CD14-positive monocyte (primary cell): ENCODE measurements at places on chromosomes 7 and 10. TPM values are rescaled to one million over a fixed set of nuclear protein-coding genes. Genes with fewer than 3 reads are reported as not detected.

Gene NAT16
- polyA plus RNA-seq, result not detected

Gene NPC1L1
- polyA plus RNA-seq, result 0.01 and 0.04 TPM in 2 replicates

Gene ITIH5
- polyA plus RNA-seq, result not detected

Gene MEIG1
- not detected for polyA plus RNA-seq

Gene GCK
- polyA plus RNA-seq, result not detected in 2 replicates

Gene EPDR1
- 1.2 TPM for polyA plus RNA-seq

Gene MAGI2
- 0.11 TPM for polyA plus RNA-seq

DNA sequence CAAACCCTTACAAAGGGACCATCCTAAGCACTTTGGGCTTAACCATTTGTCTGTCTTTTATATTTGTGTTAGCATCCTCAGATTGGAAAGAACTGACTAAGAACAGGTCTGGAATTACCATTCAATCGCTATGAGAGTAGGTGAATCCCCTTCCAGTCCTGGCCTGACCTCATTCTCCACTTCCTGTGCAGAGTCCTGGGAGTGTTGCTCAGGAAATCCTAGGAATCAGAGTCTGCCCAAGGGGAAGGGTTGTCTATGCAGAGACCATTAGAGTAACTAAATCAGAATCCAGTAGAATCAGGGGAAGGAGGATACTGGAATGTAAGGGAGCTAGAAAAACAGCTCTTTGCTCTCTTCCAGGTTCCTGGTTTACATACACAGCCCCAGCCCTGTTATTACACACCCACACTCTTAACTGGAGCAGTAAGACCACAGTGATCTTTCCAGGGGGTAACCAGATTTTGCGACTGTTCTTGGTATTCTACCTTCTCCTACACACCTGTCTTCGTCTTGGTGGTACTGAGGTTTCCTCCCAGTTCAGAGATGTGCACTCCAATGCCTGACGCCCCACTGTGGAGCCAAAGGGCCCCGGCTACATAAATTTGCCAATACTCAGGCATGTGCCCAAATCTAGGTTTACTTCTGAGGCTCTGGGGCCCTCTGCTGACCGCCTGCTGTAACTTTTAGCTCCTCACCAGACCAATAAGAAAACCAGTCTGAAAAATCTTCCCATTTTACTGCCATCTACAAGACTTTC lies 103.7 kb downstream of the RNF216 start:
- H3K27me3 ChIP-seq, result no peaks in the 10 kb centered on the region
- peaks cover 64% of the 10 kb centered on the region for H3K4me1 ChIP-seq
- no peaks in the 10 kb centered on the region for H3K36me3 ChIP-seq
- DNase-seq, result peak; percentile 77
- peak overlapping the region; percentile 88 for H3K27ac ChIP-seq

DNA sequence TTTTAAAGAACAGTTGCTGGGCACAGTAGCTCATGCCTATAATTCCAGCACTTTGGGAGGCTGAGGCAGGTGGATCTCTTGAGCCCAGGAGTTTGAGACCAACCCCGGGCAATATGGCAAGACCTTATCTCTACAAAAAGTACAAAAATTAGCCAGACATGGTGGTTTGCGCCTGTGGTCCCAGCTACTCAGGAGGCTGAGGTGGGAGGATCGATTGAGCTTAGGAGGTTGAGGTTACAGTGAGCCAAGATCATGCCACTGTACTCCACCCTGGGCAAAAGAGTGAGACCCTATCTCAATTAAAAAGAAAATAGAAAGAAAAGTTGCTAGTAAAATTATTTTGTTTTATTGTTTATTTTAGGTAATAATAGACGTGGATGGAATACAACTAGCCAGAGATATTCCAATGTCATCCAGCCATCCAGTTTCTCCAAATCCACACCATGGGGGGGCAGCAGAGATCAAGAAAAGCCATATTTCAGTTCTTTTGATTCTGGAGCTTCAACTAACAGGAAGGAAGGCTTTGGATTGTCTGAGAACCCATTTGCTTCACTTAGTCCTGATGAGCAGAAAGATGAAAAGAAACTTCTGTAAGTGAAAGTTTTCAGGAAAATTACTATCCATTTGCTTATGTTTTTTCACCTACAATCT lies 3.0 kb downstream of the NUP42 start:
- no peak overlapping the region for H3K4me3 ChIP-seq
- peaks cover 21% of the 10 kb centered on the region for H3K4me1 ChIP-seq
- H3K27ac ChIP-seq, result no peak overlapping the region
- no peaks in the 10 kb centered on the region for H3K27me3 ChIP-seq

GRCh38 chr10:43196131-43196980 lies 58.1 kb downstream of the CSGALNACT2 start:
- no peak overlapping the region for H3K4me3 ChIP-seq
- no peaks in the 10 kb centered on the region for H3K27me3 ChIP-seq
- no peak overlapping the region for H3K27ac ChIP-seq
- DNase-seq, result no peak
- H3K36me3 ChIP-seq, result no peaks in the 10 kb centered on the region
- H3K4me1 ChIP-seq, result peaks cover under 1% of the 10 kb centered on the region

DNA sequence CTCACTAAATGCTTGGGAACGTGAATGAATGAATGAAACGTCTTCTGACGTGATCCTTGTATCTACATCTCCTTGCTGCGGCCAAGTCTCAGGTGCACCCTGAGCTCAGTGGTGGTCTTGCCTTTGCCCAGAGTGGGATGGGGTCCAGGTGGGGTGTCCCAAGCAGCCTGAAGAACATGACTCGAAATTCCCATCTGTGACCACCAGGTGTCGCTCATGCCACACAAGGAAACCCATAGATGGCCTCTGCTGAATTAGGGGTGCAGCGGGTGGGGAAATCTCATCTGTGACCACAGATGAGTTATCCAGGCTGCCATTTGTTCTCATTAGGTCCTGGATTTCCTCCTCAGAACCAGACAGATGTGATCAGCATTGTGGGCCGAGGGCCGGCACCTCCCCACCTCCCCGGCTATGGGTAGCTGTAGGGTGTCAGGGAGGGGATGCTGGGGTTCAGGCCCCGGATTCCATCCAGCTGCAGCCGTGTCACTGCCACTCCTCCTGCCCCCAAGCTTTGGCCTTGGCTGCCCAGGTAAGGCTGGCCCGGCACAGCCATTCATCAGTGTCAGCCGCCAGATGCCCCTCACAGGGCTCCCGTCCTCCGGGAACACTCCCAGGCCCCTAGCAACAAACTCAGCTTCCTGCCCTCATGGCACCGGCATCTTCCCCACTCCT lies 21.0 kb upstream of the GNA12 start:
- peak; percentile 83 for DNase-seq
- H3K36me3 ChIP-seq, result no peaks in the 10 kb centered on the region
- H3K27ac ChIP-seq, result peak overlapping the region; percentile 93
- H3K4me1 ChIP-seq, result peaks cover 32% of the 10 kb centered on the region
- H3K27me3 ChIP-seq, result no peaks in the 10 kb centered on the region

GRCh38 chr10:120456626-120457430 lies at the start of gene PLPP4:
Gene PLPP4 (plus strand): TSS chr10:120457227. CDS start chr10:120457306, 79 bp downstream.
- H3K27ac ChIP-seq, result no peak within 1 kb of the TSS
- DNase-seq, result no peak
- peaks cover 29% of the 10 kb centered on the region for H3K27me3 ChIP-seq
- H3K36me3 ChIP-seq, result no peaks in the 10 kb centered on the region

DNA sequence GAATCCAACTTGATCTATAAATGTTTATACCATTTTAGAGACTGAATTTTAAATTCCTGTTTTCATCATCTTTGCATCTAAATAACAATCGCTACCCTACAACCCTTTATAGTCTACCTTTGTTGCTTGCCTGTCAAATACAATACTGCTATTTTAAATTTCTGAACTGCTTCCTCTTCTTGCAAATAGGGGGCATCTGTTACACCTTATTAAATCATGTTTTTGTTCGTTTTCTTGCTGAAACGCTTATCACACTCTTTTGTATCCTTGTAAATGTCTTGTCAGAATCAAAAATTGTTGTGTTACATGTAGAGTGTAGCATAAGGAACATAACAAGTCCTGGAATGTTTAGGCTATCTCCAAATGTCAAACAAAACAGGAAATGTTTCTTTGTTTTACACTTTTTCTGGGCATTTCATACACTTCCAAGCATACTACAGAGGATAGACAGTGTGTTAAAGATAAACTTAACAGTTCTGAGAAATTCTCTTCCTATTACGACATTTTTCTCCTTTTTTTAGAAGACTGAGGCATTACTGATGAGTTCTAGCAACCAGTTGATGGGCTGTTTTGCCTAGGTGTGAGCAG lies 281.3 kb downstream of the GPR158 start:
- H3K4me3 ChIP-seq, result no peak overlapping the region
- no peak for DNase-seq
- H3K27me3 ChIP-seq, result no peaks in the 10 kb centered on the region
- H3K36me3 ChIP-seq, result no peaks in the 10 kb centered on the region
- no peaks in the 10 kb centered on the region for H3K4me1 ChIP-seq

DNA sequence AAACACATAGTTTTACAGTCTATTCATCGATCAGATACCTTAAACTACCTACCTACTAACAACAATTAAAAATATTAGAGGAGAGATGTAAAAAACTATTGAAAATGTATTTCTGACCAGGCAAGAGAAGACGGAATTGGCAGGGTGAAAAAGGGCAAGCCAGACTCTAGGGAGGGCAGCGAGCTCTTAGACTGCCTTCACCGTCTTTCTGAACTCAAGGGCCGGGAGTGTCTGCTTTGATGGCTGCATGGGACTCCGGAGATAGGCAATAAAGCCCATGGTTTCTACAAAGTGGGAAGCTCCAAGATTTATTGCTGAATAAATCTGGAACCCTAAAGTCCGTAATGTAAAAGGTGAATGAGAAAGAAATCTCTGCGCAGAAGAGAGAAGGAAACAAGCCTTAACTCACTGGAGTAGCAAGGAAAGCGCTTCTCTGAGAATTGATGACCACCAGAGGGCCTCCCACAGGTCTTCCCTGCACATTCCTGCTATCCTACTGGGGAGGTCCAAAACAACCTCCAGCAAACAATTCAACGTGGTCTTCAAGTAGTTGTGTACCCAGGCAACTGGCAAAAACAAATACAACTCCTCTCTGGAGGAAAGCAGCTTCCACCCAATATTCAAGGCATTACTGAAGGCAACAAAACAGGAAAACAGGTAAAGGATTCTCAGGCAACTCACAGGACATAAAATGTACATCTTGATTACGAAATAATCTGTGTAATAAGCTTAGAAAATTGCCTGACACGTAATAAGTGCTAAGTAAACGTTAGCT lies 181.3 kb downstream of the SDK1 start:
- no peak for DNase-seq
- H3K4me1 ChIP-seq, result no peaks in the 10 kb centered on the region
- no peak overlapping the region for H3K27ac ChIP-seq
- no peaks in the 10 kb centered on the region for H3K27me3 ChIP-seq

DNA sequence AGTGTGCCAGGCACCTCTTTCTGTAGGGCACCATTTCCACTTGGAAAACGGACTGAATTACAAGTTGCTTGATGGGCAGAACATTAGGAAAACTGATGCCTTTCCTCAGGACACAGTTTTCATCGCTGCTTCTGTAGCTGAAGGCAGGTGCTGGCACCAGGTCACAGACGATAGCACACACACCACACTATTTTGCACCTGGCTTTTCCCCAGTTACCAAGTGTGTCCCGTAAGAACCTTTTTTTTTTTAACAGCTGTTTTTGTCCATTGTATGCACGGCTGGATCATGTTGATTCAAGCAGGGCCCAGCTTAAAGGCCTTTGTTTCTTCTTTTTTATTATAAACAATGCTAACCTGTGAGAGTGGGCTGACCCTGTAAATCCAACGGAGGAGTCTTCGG lies 1.3 kb upstream of the GET4 start:
- peaks cover 30% of the 10 kb centered on the region for H3K4me1 ChIP-seq
- no peaks in the 10 kb centered on the region for H3K27me3 ChIP-seq

GRCh38 chr10:33237736-33238624 lies 96.5 kb downstream of the NRP1 start:
- H3K4me3 ChIP-seq, result no peak overlapping the region
- H3K27ac ChIP-seq, result no peak overlapping the region
- H3K4me1 ChIP-seq, result no peaks in the 10 kb centered on the region
- no peaks in the 10 kb centered on the region for H3K36me3 ChIP-seq
- no peaks in the 10 kb centered on the region for H3K27me3 ChIP-seq

- H3K4me3 ChIP-seq, result no peak overlapping the region
- DNase-seq, result no peak
- no peaks in the 10 kb centered on the region for H3K36me3 ChIP-seq
- H3K27ac ChIP-seq, result no peak overlapping the region
Measured at GRCh38 chr10:34109952-34110702, 705.0 kb downstream of the PARD3 start.

- H3K4me3 ChIP-seq, result no peak overlapping the region
- peaks cover 99% of the 10 kb centered on the region for H3K36me3 ChIP-seq
- peak overlapping the region; percentile 26 for H3K27ac ChIP-seq
- H3K4me1 ChIP-seq, result no peaks in the 10 kb centered on the region
- H3K27me3 ChIP-seq, result no peaks in the 10 kb centered on the region
- DNase-seq, result no peak
Measured at GRCh38 chr7:36526863-36527548, 137.3 kb downstream of the ANLN start.

- no peak for DNase-seq
- no peak overlapping the region for H3K4me3 ChIP-seq
- no peaks in the 10 kb centered on the region for H3K36me3 ChIP-seq
- H3K27ac ChIP-seq, result no peak overlapping the region
Measured at GRCh38 chr7:44291066-44291732, 34.2 kb downstream of the CAMK2B start.

DNA sequence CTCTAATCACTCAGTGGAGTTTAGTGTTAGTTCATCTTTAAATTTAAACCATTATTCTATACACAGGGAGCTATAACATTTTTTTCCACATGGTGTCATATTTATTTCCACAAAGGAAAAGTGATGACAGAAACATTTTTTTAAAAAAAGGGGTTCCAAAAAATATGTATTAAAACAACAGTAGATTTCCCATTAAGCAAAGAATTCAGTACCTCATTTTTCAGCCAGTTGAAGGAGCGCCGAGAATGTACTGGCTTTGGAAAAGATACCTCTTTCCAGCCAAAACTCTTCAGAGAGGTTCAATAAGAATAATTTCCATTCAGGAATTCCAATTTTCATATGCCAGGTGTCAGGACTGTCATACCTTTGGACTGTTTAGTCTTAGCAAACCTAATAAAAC lies 250.5 kb upstream of the MEOX2 start:
- H3K4me1 ChIP-seq, result no peaks in the 10 kb centered on the region
- no peak for DNase-seq
- no peak overlapping the region for H3K27ac ChIP-seq
- H3K36me3 ChIP-seq, result no peaks in the 10 kb centered on the region
- no peak overlapping the region for H3K4me3 ChIP-seq
- no peaks in the 10 kb centered on the region for H3K27me3 ChIP-seq

GRCh38 chr10:119807960-119808697 lies 64.5 kb downstream of the MCMBP start:
- H3K4me1 ChIP-seq, result no peaks in the 10 kb centered on the region
- H3K36me3 ChIP-seq, result peaks cover 2% of the 10 kb centered on the region
- H3K4me3 ChIP-seq, result no peak overlapping the region
- no peak for DNase-seq
- H3K27me3 ChIP-seq, result no peaks in the 10 kb centered on the region
- no peak overlapping the region for H3K27ac ChIP-seq

DNA sequence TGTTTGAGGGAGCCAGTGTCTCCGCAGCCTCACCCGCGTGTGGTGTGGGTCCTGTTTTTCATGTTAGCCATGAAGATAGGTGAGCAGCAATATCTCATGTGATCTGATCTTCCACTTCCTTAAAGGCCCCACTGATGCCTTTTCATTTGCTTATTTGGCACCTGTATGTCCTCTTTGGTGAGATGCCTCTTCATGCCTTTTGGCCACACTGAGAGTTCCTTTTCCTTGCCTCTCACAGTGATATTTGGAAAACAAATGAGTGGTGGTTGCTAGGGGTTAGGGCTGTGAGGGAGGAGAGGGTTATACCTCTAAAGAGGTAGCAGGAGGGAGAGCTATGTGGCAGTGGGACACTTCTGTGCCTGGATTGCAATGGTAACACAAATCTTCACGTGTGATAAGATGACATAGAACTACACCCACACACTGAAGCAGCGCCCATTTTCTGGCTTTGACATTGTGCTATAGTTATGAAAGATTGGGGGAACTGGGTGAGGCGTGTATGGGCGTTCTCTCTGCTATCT lies 90.4 kb upstream of the TNS3 start:
- H3K4me3 ChIP-seq, result no peak overlapping the region
- H3K36me3 ChIP-seq, result no peaks in the 10 kb centered on the region
- H3K27ac ChIP-seq, result no peak overlapping the region
- peaks cover 32% of the 10 kb centered on the region for H3K4me1 ChIP-seq
